Vein endothelial cell (primary cell): ENCODE measurements at places on chromosomes 3 and 15. TPM values are rescaled to one million over a fixed set of nuclear protein-coding genes. Genes with fewer than 3 reads are reported as not detected.

The GABRR3 gene
- total RNA-seq, result not detected in 2 replicates

The KLHL24 gene
- total RNA-seq, result 64.0 and 65.7 TPM in 2 replicates

The PRRT3 gene
- total RNA-seq, result 2.0 TPM in 2 replicates

The MUC20 gene
- 0.38 and 2.0 TPM in 2 replicates for total RNA-seq

The HHLA2 gene
- total RNA-seq, result not detected in 2 replicates

The SOX2 gene
- total RNA-seq, result not detected in 2 replicates

The PAQR5 gene
- total RNA-seq, result 0.67 TPM in 1 of 2 replicates, not detected in the other

The SLC28A2 gene
- not detected in 2 replicates for total RNA-seq

The TMEM207 gene
- total RNA-seq, result not detected in 2 replicates

The PML gene
- total RNA-seq, result 76.1 and 85.6 TPM in 2 replicates

The ST8SIA2 gene
- total RNA-seq, result not detected in 2 replicates

The ERC2 gene
- total RNA-seq, result 1.9 and 2.3 TPM in 2 replicates

The TTC21A gene
- total RNA-seq, result 3.6 and 5.6 TPM in 2 replicates

The GOLGA8R gene
- total RNA-seq, result 0.57 and 2.3 TPM in 2 replicates

The PRR20G gene
- total RNA-seq, result not detected in 2 replicates

The ITPKA gene
- 0.65 and 1.6 TPM in 2 replicates for total RNA-seq

The NCEH1 gene
- 18.6 and 33.7 TPM in 2 replicates for total RNA-seq

The MST1R gene
- total RNA-seq, result 0.29 and 0.33 TPM in 2 replicates

The NEK10 gene
- total RNA-seq, result 2.3 and 11.6 TPM in 2 replicates

The BSN gene
- total RNA-seq, result 0.19 and 0.65 TPM in 2 replicates

The XIRP1 gene
- not detected in 2 replicates for total RNA-seq
